Activated naive CD4-positive, alpha-beta T cell treated with anti-CD3 and anti-CD28 coated beads, Interleukin-2, amount 10 ng/mL, durations not matched to agents 7 days and 5 days (primary cell): ENCODE measurements at places on chromosomes 2 and 18.

- DNase-seq: no peak
Measured at GRCh38 chr2:120014226-120014980, 1.5 kb downstream of the EPB41L5 start.

- no peak for DNase-seq
Measured at GRCh38 chr2:41543726-41544125, 504.1 kb upstream of the PKDCC start.

- DNase-seq: no peak
Measured at GRCh38 chr2:29033656-29034055, 40.7 kb downstream of the PCARE start.

- DNase-seq: no peak
Measured at GRCh38 chr2:3025261-3025660, 352.4 kb downstream of the EIPR1 start.

GRCh38 chr2:226426292-226426736, 373.3 kb downstream of the IRS1 start:
- DNase-seq: no peak

- DNase-seq: no peak
Measured at GRCh38 chr18:31245820-31246219, 72.1 kb upstream of the DSG1 start.

GRCh38 chr2:8533923-8534322, 147.9 kb upstream of the ID2 start:
- peak; percentile 5 for DNase-seq

DNA sequence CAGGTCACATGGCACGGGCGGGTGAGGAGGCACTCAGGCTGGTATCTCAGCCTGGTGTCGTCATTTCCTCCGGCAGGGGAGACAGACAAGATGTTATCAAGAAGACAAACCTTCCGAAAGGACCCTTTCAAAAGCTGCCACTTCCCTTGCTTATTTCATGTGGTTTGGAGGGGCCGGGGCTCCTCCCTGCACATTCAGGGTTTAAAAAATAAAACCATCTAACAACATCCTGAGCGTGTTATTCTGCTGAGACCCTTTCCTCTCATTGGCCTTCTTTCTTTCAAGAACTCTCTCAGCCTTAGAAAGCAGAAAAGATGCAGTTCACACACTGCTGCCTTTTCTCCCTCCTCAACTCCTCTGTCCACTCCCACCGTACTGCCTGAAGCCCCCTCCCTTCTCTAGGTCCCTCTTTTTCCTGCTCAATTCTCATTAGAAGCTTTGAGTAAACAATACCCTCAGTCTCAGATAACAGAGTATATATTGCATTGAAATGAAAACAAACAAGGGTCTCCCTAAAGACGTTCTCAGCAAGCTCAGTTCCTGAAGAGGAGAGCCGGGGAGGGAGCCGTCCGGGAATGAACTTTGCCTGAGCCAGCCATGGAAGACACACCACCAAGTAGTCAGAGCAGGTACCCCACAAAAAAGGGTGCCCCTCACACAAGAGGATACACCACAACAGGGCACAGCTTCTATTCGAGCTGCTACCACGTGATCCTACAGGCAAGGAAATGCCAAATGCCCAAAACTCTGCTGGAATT, 9.7 kb downstream of the SMAD7 start:
- peak; percentile 92 for DNase-seq

- DNase-seq: no peak
Measured at GRCh38 chr18:42508683-42509296, 553.8 kb downstream of the PIK3C3 start.

DNA sequence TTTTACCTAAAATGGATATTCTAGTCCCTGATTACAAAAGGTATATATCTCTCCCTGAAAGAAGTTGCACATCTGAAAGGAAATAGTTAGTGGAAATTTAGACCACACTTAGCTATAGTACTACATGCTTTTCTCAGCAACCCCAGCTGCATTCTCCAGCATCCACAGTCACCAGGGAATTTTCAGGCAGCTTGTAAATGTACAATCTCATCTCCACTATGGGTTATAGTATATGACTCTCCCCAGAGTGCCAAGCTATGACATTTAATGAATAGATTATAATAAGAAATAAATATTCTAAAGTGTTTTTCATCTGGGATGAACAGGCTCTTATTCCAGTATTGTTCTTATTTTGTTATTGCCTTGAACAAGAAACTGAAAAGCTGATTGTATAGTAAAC, 197.6 kb upstream of the HNRNPA3 start:
- DNase-seq: no peak

GRCh38 chr18:5884375-5884774, 10.9 kb downstream of the TMEM200C start:
- no peak for DNase-seq

- no peak for DNase-seq
Measured at GRCh38 chr2:6068429-6068828, 376.2 kb downstream of the SOX11 start.
